Ovary (tissue), 10 donors: ENCODE measurements at places on chromosomes 2 and 18. TPM values are rescaled to one million over a fixed set of nuclear protein-coding genes. Genes with fewer than 3 reads are reported as not detected.

DNA sequence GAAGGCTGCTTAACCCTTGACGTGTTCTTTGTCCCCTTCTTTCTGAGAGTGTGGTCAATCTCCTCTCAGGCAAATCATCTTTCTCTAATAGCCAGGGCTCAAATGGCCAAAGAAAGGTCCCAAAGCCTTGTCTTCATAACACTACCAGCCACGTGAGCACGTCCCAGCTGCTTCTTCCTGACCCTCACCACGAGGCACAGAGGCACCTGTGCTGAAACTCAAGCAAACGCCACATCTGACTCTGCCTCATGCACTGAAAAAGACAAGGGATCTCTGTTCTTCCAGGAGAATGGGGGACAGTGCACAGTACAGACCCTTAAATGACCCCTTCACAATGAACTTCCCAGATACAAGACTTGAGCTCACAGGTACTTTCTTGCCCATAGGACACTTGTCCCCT is 31.8 kb downstream of the BCL11A start:
- H3K4me1 ChIP-seq, result no peaks in the 10 kb centered on the region
- no peak for DNase-seq
- H3K36me3 ChIP-seq, result no peaks in the 10 kb centered on the region

DNA sequence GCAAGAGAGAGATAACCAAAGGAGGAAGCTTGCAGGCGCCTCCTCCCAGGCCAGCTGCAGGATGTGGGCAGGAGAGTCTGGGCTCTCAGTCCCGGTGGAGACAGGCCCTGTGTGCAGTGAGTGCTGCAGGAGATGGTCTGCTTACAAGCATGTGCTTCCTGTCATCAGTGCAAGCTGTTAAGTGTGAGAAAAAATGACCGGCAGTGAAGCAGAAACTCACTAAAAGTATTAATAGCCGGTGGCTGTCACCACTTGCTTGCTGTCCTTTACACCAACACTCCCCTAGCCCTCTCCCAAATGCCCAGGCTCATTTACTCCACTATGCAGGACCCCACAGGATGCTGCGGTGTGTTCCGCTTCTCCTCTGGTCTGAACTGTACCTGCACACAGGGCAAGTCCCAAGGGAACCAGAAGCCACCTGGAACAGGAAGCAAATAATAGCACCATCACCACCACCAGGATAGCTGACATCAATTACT is 435.6 kb upstream of the HS6ST1 start:
- H3K27me3 ChIP-seq, result no peaks in the 10 kb centered on the region
- H3K4me1 ChIP-seq, result peaks cover 10% of the 10 kb centered on the region
- no peaks in the 10 kb centered on the region for H3K36me3 ChIP-seq
- H3K27ac ChIP-seq, result no peak overlapping the region

SOWAHC gene
- 14.1 TPM for total RNA-seq

KCNF1 gene
- total RNA-seq, result not detected

DNA sequence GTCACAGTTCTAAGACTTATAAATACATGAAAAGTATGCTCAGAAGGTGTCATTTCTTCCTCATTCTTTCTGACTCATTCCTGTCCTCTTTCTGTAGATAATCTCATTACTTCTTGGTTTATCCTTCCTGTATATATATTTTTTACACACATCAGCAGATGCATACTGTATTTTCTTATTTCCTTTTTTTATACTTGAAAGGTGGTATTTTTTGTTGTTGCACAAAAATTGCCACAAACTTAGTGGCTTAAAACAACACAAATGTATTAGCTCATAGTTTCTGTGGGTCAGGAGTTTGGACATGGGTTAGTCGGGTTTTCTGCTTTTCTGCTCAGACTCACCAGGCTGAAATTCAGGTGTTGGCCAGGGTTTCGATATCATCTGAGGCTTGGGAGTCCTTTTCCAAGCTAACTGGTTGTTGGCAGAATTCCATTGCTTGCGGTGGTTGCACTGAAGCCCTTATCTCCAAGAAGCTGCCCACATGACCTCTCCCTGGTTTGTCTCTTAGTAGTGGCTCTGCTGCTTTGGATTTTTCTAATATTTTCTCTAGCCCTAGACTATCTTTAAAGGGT is 162.6 kb downstream of the FMNL2 start:
- H3K36me3 ChIP-seq, result no peaks in the 10 kb centered on the region
- peaks cover 19% of the 10 kb centered on the region for H3K4me1 ChIP-seq
- DNase-seq, result no peak
- H3K27me3 ChIP-seq, result no peaks in the 10 kb centered on the region
- no peak overlapping the region for H3K4me3 ChIP-seq

DNA sequence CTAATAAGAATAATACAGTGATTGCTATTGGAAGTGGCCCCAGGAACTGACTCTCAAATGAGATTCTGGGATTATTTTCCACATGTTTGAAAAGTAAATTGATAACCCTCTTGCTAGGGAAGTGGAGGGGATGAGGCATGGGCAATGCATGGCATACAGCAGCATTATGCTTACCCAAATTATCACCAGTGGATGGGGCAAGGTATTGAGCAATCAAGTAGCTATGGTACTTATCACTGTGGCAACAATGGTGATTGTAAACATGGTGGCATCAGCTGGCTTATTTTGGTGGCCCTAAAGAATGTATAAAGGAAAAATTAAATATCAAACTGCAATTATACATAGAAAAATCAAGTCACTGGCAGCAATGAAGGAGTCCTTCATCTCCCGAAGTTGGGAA is 155.1 kb downstream of the FIGN start:
- H3K27ac ChIP-seq, result no peak overlapping the region
- H3K4me3 ChIP-seq, result no peak overlapping the region
- DNase-seq, result no peak
- no peaks in the 10 kb centered on the region for H3K4me1 ChIP-seq
- H3K36me3 ChIP-seq, result no peaks in the 10 kb centered on the region
- H3K27me3 ChIP-seq, result no peaks in the 10 kb centered on the region

DNA sequence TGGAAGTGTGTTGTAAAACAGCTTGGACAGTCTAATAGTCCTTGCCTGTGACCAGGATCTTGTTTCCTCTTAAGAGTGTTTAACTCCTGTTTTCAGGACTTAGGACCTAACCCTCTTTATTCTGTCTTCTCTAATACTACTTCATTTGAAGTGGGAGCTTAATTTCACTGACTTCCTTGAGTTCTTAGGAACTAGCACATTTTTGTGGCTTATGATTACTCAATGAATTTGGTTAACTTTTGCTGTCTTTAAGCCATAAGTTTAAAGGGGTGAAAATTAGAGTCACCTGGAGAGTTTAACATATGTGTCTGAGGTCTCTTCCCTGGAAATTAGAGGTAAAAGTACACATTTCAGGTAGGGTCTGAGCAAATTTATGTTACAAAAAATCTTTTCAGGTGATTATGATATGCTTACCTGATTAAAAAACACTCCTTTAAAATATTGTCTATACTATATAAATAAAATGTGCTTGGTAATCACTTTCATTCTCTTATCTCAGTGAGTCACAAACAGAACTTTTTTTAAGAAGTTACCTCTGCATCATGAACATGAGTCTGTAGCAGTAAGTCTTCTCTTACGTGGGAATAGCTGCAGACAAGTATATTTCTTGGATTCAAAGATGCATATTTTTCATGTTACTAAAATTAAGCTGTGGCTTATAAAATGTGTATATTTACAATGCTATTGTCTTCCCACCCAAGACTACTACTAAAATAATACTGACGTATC is 52.7 kb downstream of the ATP9B start:
- DNase-seq, result no peak
- H3K36me3 ChIP-seq, result no peaks in the 10 kb centered on the region
- H3K4me3 ChIP-seq, result no peak overlapping the region
- no peak overlapping the region for H3K27ac ChIP-seq

DNA sequence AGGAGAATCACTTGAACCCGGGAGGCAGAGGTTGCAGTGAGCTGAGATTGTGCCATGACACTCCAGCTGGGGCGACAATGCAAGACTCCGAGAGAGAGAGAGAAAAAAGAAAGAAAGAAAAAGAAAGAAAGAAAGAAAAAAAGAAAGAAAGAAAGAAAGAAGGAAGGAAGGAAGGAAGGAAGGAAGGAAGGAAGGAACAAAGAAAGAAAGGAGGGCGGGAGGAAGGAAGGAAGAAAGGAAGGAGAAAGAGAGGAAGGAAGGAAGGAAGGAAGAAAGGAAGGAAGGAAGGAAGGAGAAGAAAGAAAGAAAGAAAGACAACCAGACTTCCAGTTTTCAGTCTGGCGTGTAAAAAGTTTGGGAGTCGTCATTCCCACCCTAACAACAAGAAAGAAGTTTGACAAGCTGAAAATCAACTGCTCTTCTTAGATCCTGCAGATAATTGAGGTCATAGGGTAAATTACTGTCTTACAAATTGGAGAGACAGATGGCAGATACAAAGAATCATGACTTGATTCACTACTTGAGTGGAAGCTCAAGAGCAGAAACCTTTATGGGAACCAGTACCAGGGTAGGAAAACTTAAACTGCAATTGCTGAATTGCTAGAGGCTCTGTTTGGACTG is 15.1 kb upstream of the CYP27C1 start:
- DNase-seq, result no peak
- H3K27me3 ChIP-seq, result no peaks in the 10 kb centered on the region
- H3K4me3 ChIP-seq, result no peak overlapping the region
- no peaks in the 10 kb centered on the region for H3K4me1 ChIP-seq

DNA sequence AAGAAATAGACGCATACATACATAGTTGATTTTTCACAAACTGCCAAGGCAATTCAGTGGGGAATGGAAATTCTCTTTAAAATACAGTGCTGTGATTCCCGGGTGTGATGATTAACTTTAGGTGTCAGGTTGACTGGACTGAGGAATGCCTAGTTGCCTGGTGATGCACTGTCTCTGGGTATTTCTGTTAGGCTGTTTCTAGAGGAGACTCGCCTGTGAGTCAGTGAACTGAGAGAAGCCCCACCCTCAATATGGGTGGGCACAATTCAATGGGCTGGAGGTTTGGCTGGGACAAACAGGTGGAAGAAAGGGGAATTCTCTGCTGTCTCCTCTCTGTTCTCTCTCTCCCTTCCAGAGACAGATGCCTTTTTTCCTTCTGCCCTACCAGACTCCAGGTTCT is 187.6 kb downstream of the ARHGAP28 start:
- no peaks in the 10 kb centered on the region for H3K4me1 ChIP-seq
- H3K36me3 ChIP-seq, result no peaks in the 10 kb centered on the region
- H3K27ac ChIP-seq, result no peak overlapping the region
- no peak overlapping the region for H3K4me3 ChIP-seq
- H3K27me3 ChIP-seq, result no peaks in the 10 kb centered on the region

DNA sequence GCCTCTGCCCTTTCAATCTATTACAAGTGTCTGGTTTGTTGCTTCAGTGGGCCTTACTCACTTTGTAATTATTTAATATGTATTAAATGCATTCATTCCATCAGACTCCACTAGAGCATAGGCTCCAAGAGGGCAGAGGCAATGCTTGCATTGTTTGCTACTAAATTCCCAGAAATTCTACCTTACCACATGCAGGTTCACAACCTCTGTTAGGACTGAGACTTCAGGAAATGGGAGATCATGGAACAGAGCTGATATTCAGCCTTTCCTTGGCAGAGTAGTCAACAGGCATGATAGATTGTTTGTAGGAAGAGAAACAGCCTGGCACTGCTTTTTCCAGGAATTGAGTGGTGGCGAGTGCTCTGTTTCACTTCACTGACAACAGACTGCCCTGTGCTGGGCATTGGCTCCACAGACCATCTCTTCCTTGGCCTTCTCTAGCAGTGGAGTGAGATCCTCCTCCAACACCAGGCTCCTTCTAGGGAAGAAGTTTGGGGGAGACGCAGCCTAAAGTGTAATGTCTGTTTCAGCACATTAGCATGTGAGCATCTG is 6.2 kb upstream of the MATN3 start:
- H3K36me3 ChIP-seq, result no peaks in the 10 kb centered on the region
- H3K4me3 ChIP-seq, result no peak overlapping the region
- no peak overlapping the region for H3K27ac ChIP-seq
- no peaks in the 10 kb centered on the region for H3K27me3 ChIP-seq

GRCh38 chr2:64950226-64951160 is 38.7 kb upstream of the SLC1A4 start:
- H3K27ac ChIP-seq, result no peak overlapping the region
- H3K27me3 ChIP-seq, result no peaks in the 10 kb centered on the region
- H3K36me3 ChIP-seq, result no peaks in the 10 kb centered on the region
- H3K4me3 ChIP-seq, result no peak overlapping the region

LBX2 gene
- 0.34 TPM for total RNA-seq

RAB6C gene
- total RNA-seq, result not detected

GRCh38 chr2:69914950-69915945 is at the start of gene MXD1:
Gene MXD1 (plus strand): TSS chr2:69915109. CDS start chr2:69915331, 222 bp downstream.
- H3K4me1 ChIP-seq, result peaks cover 2% of the 10 kb centered on the region
- H3K4me3 ChIP-seq, result peak within 1 kb of the TSS; percentile 81
- DNase-seq, result peak; percentile 57
- no peaks in the 10 kb centered on the region for H3K27me3 ChIP-seq
- H3K27ac ChIP-seq, result peak within 1 kb of the TSS; percentile 98

CCNT2 gene
- total RNA-seq, result 31.5 TPM

- H3K27me3 ChIP-seq, result no peaks in the 10 kb centered on the region
- H3K4me3 ChIP-seq, result no peak overlapping the region
- no peaks in the 10 kb centered on the region for H3K36me3 ChIP-seq
- H3K4me1 ChIP-seq, result peaks cover 7% of the 10 kb centered on the region
Observed at GRCh38 chr2:239830121-239831000, 194.8 kb downstream of the NDUFA10 start.

ATIC gene
- 71.6 TPM for total RNA-seq

- peaks cover 6% of the 10 kb centered on the region for H3K4me1 ChIP-seq
- DNase-seq, result no peak
- no peak overlapping the region for H3K4me3 ChIP-seq
Observed at GRCh38 chr2:12457831-12458230, 258.9 kb upstream of the TRIB2 start.

DNA sequence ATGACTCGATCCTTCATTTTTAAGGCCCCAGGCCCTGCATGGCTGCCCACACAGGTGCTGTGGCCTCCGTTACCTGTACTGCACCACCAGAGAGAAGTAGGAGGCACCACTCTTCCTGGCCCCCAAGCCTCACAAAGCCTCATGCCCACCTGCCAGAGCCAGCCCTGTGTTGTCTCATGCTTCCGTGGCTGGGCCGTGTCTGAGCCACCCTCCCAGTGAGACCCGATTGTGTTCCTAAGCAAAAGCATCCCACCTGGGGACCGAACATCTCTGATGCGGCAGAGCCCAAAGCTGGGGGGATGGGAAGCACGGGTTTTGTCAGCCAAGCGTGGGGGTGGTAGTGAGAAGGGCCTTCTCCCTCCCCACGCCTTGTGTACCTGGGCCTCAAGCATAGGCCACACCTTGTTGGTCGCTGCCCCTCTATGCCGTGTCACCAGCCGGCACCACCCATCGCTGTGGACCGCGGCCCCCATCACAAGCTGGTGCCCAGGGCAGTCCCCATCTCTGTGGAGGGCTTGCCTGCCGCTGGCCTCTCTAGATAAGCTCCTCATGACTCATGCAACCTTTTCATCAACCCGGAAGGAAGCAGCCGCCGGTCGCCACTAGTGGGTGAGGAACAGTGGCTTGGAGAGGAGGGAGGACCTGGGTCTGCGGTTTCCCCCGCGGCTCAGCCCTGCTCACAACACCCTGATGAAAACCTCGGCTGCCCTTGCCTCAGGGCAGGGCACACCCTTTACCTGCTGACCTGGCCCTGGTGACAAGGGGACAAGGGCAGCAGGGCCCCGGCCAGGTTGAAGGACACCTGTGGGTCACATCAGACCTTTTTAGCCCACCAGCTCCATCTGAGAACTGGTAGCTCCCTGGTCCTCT is 2.7 kb upstream of the RNPEPL1 start:
- H3K36me3 ChIP-seq, result no peaks in the 10 kb centered on the region
- peak overlapping the region; percentile 4 for H3K4me3 ChIP-seq
- H3K4me1 ChIP-seq, result peaks cover 19% of the 10 kb centered on the region
- H3K27ac ChIP-seq, result no peak overlapping the region
- peak; percentile 27 for DNase-seq
- no peaks in the 10 kb centered on the region for H3K27me3 ChIP-seq
